ENCODE measurements at places on chromosomes 3 and 15. TPM values are rescaled to one million over a fixed set of nuclear protein-coding genes. Genes with fewer than 3 reads are reported as not detected.

Gene STRC
- polyA plus RNA-seq = 0.64 TPM

Gene ARPP21
- polyA plus RNA-seq = 1.3 TPM

Gene TM4SF18
- polyA plus RNA-seq = 23.0 TPM

Gene MYO5C
- polyA plus RNA-seq = 24.6 TPM

Gene MKRN2OS
- polyA plus RNA-seq = 1.7 TPM

Gene MEGF11
- polyA plus RNA-seq = 3.1 TPM

Gene FNDC3B
- 72.8 TPM for polyA plus RNA-seq

Gene FETUB
- 0.22 TPM for polyA plus RNA-seq

Gene GOLGA6D
- 0.26 TPM for polyA plus RNA-seq

Gene ZNF106
- polyA plus RNA-seq = 48.2 TPM

Gene SLC15A2
- 3.1 TPM for polyA plus RNA-seq

Gene NME9
- polyA plus RNA-seq = 2.7 TPM

Gene HYAL3
- polyA plus RNA-seq = 2.9 TPM

Gene ISY1
- 48.7 TPM for polyA plus RNA-seq

Gene DNAH12
- 0.70 TPM for polyA plus RNA-seq

Gene FRMD4B
- 13.0 TPM for polyA plus RNA-seq

Gene ATP13A5
- polyA plus RNA-seq = not detected

Gene ITIH3
- 4.9 TPM for polyA plus RNA-seq

Gene SLC25A38
- polyA plus RNA-seq = 36.9 TPM

Gene TGFBR2
- polyA plus RNA-seq = 87.0 TPM

Gene KCNH8
- 1.4 TPM for polyA plus RNA-seq

Gene TARS3
- 23.0 TPM for polyA plus RNA-seq

Gene GOLGA8J
- polyA plus RNA-seq = 0.59 TPM

Gene GALNT15
- polyA plus RNA-seq = 2.2 TPM

Gene RNU6-1
- not detected for polyA plus RNA-seq

Gene HRG
- 1.8 TPM for polyA plus RNA-seq

Gene ISLR
- 57.4 TPM for polyA plus RNA-seq

Gene RTP4
- 0.91 TPM for polyA plus RNA-seq

Gene HEG1
- 24.2 TPM for polyA plus RNA-seq

Gene IL1RAP
- 22.5 TPM for polyA plus RNA-seq

Gene TP53BP1
- polyA plus RNA-seq = 58.1 TPM

Gene CRELD1
- polyA plus RNA-seq = 46.8 TPM

Gene DHFR2
- polyA plus RNA-seq = 11.4 TPM

Gene PLA2G4E
- polyA plus RNA-seq = not detected

Gene ZNF385D
- polyA plus RNA-seq = 15.6 TPM

Gene POPDC2
- 4.5 TPM for polyA plus RNA-seq

Gene FBXW12
- polyA plus RNA-seq = 0.08 TPM

Gene BUB1B
- polyA plus RNA-seq = 30.4 TPM

Gene EFCAB12
- 3.5 TPM for polyA plus RNA-seq

Gene ILDR1
- polyA plus RNA-seq = 8.7 TPM

Gene GP5
- polyA plus RNA-seq = 0.70 TPM

Gene SEMA3G
- 30.7 TPM for polyA plus RNA-seq

Gene LCTL
- 0.19 TPM for polyA plus RNA-seq

Gene P2RY13
- 0.53 TPM for polyA plus RNA-seq

Gene SCG3
- 0.57 TPM for polyA plus RNA-seq

Gene FEZF2
- not detected for polyA plus RNA-seq

Gene RAB11A
- 306 TPM for polyA plus RNA-seq

Gene C3orf20
- 0.15 TPM for polyA plus RNA-seq

Gene FOXB1
- polyA plus RNA-seq = not detected

Gene SMCO1
- not detected for polyA plus RNA-seq

Gene UROC1
- 0.13 TPM for polyA plus RNA-seq

Gene DUOXA2
- polyA plus RNA-seq = not detected

All from left renal pelvis (tissue), 4 donors.